ENCODE measurements at places on chromosomes 11 and 22.

DNA sequence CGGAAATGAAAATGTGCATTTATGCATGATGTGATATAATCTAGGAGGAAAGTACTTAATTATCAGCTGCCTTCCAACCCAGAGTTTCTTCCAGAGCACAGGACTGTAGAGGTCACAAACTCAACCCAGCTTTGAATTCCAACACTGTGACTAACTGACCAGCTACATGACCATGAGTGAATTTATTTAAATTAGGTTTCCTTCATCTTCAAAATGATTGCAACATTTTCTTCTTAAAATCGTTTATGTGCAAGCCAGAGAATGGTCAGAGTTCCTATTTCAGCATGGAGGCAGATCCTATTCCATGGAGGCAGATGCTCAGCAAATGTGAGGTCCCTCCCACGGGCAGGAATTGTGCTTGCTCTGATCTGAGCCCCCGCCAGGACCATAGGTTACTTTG lies 42.4 kb downstream of the OSBP start:
- H3K4me1 ChIP-seq, result peaks cover 5% of the 10 kb centered on the region
- H3K27ac ChIP-seq, result no peak overlapping the region
- peaks cover 14% of the 10 kb centered on the region for H3K36me3 ChIP-seq
- no peaks in the 10 kb centered on the region for H3K27me3 ChIP-seq
- no peak overlapping the region for H3K4me3 ChIP-seq

GRCh38 chr11:126090452-126090851 lies 27.8 kb upstream of the CDON start:
- no peaks in the 10 kb centered on the region for H3K4me1 ChIP-seq
- H3K27ac ChIP-seq, result no peak overlapping the region
- no peaks in the 10 kb centered on the region for H3K36me3 ChIP-seq
- H3K27me3 ChIP-seq, result no peaks in the 10 kb centered on the region
- no peak overlapping the region for H3K4me3 ChIP-seq
- no peak for DNase-seq

- peaks cover 2% of the 10 kb centered on the region for H3K27me3 ChIP-seq
- H3K27ac ChIP-seq, result no peak overlapping the region
- no peak for DNase-seq
These were observed 8.6 kb upstream of the LRRC10B start for GRCh38 chr11:61499816-61500491.

- no peaks in the 10 kb centered on the region for H3K4me1 ChIP-seq
- no peak overlapping the region for H3K4me3 ChIP-seq
- H3K36me3 ChIP-seq, result no peaks in the 10 kb centered on the region
- no peak for DNase-seq
- H3K27me3 ChIP-seq, result no peaks in the 10 kb centered on the region
These were observed 585.3 kb downstream of the INSC start for GRCh38 chr11:15699978-15700377.

DNA sequence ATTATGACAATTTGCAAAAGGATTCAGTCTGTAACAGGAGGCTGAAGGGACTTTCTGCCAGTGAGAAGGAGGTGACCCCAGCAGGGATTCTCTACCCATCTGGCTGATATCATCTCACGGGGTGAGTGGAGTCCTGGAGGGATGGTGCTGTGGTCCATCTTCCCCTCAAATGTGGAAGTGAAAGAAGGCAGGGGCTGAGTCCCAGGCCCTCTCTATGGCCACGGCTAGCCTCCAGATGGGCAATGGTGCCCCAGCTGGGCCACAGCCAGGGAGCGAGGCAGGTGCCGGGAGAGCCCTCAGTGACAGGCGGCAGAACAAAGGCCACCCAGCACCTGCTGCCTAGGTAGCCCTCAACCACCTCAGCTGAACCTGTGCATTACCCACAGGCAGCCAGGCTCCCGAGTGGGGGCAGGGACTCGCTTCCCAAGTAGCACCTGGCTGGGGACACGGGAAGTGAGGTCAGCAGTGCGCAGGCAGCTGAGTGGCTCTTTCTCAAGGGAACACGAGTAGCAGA lies 6.7 kb downstream of the NECTIN1 start:
- H3K4me3 ChIP-seq, result no peak overlapping the region
- no peaks in the 10 kb centered on the region for H3K27me3 ChIP-seq
- no peaks in the 10 kb centered on the region for H3K36me3 ChIP-seq
- no peak overlapping the region for H3K27ac ChIP-seq
- no peak for DNase-seq

DNA sequence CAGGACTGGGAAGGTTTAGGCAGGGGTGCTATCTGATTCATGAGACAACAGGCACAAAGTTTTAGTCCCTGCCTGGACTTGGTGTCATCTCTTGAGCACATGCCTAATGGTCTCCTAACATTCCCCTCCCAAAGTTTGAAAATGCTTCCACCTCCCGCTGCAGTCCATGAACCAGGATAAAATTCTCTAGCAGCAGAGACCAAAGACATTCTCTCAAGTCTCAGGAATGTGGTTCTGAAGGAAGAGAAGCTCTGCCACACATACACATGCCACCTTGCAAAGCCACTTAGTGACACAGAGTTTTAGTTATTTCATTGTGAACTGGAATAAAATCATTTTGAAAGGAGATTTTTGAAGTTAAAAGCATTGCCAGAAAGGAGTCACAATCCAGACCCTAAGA lies 15.5 kb downstream of the OR51B6 start:
- no peaks in the 10 kb centered on the region for H3K36me3 ChIP-seq
- H3K4me3 ChIP-seq, result no peak overlapping the region
- peak overlapping the region; percentile 69 for H3K27ac ChIP-seq
- H3K4me1 ChIP-seq, result peaks cover 32% of the 10 kb centered on the region

DNA sequence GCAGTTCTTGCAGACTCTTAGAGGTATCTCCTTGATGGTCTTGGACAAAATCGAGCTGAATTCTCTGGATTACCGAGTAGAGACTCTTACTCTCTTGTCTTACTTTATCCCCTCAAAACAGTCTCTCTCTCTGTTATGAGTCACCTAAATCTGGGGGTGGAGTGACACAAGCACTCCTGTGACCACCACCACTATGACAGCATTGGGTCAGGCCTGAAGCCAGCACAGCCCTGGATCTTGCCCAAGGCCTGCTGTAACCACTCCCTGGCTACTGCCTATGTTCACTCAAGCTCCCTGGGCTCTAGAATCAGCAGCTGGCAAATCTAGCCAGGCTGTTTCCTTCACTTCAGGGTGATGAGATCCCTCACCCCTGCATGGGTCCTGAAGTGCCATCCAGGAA lies 662.5 kb downstream of the LUZP2 start:
- DNase-seq, result no peak
- H3K4me1 ChIP-seq, result no peaks in the 10 kb centered on the region
- no peaks in the 10 kb centered on the region for H3K27me3 ChIP-seq
- H3K27ac ChIP-seq, result no peak overlapping the region

DNA sequence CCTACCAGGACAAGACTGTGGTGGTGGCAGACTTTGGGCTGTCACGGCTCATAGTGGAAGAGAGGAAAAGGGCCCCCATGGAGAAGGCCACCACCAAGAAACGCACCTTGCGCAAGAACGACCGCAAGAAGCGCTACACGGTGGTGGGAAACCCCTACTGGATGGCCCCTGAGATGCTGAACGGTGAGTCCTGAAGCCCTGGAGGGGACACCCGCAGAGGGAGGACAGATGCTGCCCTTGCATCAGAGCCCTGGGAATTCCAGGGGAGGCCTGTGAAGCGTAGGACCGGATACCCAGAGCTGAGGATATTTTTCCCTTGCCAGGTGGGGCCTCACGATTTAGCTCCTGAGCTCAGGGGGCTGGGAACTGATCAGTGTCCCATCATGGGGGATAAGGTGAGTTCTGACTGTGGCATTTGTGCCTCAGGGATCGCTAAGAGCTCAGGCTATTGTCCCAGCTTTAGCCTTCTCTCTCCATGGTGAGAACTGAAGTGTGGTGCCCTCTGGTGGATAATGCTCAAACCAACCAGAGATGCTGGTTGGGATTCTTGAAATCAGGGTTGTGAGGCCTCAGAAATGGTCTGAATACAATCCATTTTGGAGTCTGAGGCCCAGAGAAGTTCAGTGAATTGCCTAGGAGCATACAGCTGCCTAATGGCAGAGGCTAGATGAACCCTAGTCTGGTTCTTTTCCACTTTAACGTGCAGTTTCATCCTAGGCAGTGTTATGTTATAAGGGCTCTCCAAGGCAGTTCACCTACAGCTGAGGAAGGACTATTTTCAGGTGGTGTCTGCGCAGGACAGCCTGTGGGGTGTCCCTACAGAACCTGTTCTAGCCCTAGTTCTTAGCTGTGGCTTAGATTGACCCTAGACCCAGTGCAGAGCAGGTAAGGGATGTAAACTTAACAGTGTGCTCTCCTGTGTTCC lies 19.5 kb downstream of the PIK3IP1 start:
- no peak overlapping the region for H3K27ac ChIP-seq
- no peak overlapping the region for H3K4me3 ChIP-seq
- H3K4me1 ChIP-seq, result no peaks in the 10 kb centered on the region
- no peaks in the 10 kb centered on the region for H3K27me3 ChIP-seq
- DNase-seq, result peak; percentile 67

DNA sequence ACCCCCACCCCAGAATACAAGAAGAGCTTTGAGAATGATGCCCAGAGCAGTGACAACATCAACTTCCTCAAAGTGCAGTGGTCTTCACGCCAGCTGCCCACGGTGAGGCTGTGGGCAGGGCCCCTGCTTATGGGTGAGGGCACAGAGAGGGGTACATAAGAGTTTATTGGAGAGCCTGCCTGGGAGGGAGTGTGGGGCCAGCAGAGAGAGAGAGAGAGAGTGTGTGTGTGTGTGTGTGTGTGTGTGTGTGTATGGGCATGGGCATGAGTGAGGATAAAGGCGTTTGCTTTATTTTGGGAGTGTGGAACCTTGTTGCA lies 9.5 kb downstream of the PHOX2A start:
- peaks cover 7% of the 10 kb centered on the region for H3K27me3 ChIP-seq
- H3K4me1 ChIP-seq, result peaks cover 3% of the 10 kb centered on the region
- H3K4me3 ChIP-seq, result no peak overlapping the region

DNA sequence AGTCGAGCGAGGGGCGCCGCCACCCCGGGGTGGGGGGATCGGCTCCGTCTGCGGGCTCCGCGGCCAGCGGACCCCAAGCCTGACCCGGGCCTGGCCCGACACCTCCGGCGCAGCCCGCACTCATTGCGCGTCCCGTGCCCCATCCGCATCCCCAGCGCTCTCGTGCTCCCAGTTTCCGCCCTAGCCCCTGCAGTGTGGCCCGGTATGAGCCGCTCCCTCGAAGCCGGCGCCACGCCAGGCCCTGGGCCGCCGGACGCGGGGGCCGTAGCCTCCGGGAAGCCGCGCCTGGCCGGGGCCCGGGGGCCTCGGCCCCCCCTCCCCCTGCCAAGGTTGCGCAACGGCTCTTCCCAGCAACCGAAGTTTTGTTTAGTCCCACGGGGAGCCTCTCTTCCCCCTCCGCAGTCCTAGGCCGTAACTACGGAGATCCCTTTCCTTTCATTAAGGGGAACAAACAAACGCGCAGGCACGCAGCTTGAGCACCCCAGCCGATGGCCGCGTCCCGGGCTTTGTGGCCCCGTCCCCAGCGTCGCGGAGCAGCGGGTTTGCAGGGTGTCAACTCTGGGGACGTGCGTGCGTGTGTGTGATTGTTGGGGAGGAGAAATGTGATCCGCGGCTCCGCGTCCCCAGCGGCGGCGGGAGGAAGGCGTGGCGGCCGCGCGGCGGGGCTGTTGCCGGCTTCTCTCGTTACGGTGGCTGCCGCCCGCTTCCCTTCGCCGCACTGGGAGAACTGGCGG lies 883 bp downstream of the HIPK3 start:
- DNase-seq, result peak; percentile 82
- no peaks in the 10 kb centered on the region for H3K36me3 ChIP-seq
- peak overlapping the region; percentile 98 for H3K27ac ChIP-seq
- H3K4me1 ChIP-seq, result peaks cover 18% of the 10 kb centered on the region
- peak overlapping the region; percentile 59 for H3K4me3 ChIP-seq

- H3K4me1 ChIP-seq, result no peaks in the 10 kb centered on the region
- H3K27me3 ChIP-seq, result no peaks in the 10 kb centered on the region
- H3K36me3 ChIP-seq, result peaks cover 6% of the 10 kb centered on the region
- H3K27ac ChIP-seq, result no peak overlapping the region
- no peak for DNase-seq
These were observed 23.6 kb downstream of the HIRA start for GRCh38 chr22:19407649-19408606.

GRCh38 chr11:75344186-75344585 lies 7.3 kb downstream of the ARRB1 start:
- H3K27ac ChIP-seq, result no peak overlapping the region
- DNase-seq, result no peak

DNA sequence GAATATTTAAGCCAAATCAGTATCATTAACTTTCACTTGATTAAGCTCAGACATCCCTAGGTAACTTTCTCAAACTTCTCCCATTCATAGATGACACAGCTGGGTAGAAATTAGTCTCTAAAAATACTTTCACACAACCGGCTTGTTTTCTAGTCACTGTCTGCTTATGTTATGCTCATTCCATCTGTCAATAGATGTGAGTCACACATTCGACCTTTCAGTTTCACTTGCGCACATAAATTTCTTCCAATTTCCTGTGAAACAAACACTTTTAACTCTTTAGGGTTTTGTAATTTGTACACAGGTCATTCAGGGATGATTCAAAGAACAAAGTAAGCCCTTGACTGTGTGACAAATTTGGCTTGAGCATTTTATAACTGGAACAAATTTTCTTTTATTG lies 723.0 kb downstream of the KCNA4 start:
- peak; percentile 81 for DNase-seq
- H3K27me3 ChIP-seq, result no peaks in the 10 kb centered on the region
- no peak overlapping the region for H3K4me3 ChIP-seq
- no peaks in the 10 kb centered on the region for H3K36me3 ChIP-seq

GRCh38 chr11:132142121-132142520 lies 771.7 kb downstream of the NTM start:
- H3K4me3 ChIP-seq, result no peak overlapping the region
- no peak overlapping the region for H3K27ac ChIP-seq
- no peaks in the 10 kb centered on the region for H3K4me1 ChIP-seq
- no peaks in the 10 kb centered on the region for H3K36me3 ChIP-seq

DNA sequence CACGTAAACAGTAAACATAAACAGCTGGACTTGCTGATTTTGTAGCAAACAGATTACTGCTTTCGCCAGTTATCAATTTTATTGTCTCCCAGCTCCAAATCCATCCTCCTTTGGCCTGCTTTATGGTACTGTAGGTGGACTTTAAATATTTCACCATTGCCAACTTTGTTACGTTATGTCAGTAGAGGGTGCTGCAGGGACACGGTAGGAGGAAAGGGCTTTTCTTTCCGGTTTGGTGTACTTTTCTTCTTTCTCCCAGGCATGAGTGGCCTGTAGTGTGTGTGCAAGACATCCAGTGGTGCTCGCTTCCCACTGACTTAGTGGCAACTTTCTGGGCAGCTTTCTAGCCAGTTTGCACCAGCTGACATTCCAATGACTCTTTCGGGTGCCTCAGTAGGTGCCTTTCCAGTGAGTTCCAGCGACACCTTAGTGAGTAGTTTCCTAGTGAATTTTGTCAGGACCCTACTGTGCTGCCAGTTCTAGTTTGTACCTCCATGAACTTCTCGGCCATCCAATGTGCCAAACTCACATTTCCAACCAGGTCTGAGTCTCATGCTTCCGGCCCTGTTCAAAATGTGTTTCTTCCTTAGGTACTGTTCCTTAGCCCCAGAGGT lies 267.6 kb upstream of the TENM4 start:
- no peak overlapping the region for H3K27ac ChIP-seq
- H3K27me3 ChIP-seq, result no peaks in the 10 kb centered on the region
- H3K36me3 ChIP-seq, result no peaks in the 10 kb centered on the region
- no peak for DNase-seq
- H3K4me1 ChIP-seq, result no peaks in the 10 kb centered on the region
- no peak overlapping the region for H3K4me3 ChIP-seq
